M059J (cell line): ENCODE measurements at places on chromosomes 16 and 17.
A peak's percentile ranks its signal among the peaks of the same experiment; 100 is the strongest.

GRCh38 chr17:64448665-64449512, at the start of gene MILR1:
Gene MILR1 (plus strand): TSS chr17:64449115. CDS start chr17:64449169, 54 bp downstream.
- DNase-seq, result peak; percentile 90

GRCh38 chr16:64910356-64910755, 211.5 kb downstream of the CDH11 start:
- peak; percentile 30 for DNase-seq

DNA sequence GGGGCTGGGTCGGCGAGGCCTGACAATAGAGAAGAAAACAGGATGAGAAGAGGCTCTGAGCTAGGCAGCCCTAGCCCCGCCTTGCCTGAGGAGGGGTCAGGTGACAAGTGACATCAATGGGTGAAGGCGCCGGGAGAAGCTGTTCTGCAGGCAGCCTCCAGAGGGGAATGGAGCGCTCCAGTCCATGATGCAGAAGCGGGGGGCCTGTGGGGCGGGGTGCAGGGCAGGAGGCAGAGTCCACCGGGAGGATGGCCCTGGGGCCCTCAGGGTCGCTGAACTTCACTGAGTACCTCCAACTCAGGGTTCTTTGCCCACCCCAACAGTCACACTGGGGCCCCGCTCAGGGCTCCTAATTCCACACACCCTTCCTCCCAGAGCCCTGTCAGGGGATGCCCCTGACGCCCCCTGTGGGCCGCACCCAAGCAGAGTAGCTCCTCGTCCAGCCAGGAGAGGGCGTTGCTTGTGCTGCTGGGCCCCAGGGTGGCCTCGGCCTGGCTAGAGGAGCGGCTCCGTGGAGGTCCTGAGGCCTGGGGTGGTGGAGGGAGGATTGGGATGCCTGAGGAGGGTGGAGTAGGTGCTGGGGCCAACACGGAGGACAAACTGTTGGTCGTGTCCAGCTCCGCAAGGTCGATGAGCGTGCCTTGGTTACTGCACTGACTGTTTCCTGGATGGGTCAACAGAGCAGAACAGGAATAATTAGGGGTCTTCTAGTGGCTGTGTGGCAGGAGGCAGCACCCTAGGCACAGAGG, 20.8 kb downstream of the GGA3 start:
- DNase-seq, result no peak

- no peak for DNase-seq
Measured at GRCh38 chr16:8964462-8964861, 756 bp upstream of the USP7 start.

DNA sequence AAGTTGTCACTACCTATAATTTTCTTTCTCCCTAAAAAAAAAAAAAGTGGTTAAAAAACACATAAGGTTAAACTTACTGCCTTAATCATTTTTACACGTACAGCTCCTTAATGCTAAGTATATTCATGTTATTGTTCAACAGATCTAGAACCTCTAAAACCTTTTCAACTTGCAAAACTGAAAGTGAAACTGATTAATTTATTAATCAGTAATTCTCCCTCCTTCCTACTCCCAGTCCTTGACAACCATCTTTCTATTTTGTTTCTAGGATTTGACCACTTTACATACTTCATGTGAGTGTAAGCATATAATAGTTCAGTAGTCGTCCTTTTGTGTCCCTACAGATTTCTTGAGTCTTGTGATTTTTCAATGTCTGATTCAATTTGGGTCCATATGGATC, 251.4 kb upstream of the KIF2B start:
- peak; percentile 12 for DNase-seq

DNA sequence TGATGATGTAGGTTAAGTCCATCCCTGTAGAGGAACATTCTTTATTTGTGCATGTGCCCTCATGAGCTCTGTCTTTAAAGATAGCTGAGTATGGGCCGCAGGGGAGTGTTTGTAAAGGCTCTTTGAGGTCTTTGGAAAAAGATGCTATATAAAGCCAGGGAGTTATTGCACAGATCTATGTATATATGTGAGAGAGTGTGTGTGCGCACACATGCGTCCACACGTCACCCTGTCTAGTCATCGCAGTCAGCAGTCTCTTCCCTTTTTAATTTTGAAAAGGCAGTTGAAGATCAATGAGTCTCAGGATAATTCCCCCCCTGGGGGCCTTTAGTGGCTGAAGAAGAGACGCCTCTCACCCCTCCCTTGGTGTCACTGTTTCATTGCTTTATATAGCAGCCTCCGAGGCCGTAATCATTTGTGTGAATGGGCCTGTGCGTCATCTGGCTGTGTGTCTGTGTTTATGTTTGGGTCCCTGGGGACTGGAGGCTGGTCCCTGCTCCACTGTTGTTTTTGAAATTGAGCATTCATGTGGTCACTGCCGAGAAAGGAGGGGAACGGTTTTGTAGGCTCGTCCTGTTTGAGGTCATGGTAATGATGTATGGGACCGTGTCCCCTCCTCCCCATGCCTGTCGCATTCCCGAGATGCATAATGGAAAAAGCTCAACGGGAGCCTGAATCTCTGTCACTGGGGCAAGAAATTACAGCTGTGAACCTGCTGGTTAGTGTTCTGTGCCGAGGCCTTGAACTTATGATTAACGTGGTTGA, 143.9 kb downstream of the SNX29 start:
- DNase-seq, result no peak

DNA sequence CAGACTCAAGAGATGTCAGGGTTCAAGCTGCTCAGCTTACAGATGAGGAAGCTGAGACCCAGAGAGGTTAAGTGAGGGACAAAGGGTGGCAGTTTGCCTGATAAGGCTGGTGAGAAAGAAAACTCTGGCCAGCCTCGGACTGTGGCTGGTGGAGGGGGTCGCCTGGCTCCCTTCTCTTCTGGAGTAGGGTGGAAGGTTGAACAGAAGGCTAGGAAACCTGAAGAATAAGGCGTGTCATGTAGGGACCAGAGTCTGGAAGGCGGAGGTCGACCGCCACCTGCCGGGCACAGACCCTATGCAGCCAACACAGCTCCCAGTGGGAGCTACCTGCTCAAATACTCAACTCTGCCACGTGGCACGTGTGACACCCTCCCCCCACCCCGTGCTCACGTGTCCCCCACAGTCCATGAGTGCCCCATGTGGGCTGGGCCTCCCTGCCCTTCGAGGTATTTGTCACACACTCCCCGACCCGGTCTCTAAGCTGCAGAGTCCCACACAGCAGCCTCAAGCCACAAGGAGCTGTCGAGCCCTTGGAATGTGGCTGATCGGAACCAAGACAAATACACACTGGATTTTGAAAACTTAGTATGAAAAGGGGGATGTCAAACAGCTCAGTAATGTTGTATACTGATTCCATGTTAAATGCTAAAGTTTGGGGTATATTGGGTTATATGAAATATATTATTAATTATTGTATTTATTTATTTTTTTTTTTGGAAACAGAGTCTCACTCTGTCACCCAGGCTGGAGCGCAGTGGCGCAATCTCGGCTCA, 11.8 kb downstream of the HID1 start:
- DNase-seq, result peak; percentile 47
